ENCODE measurements at places on chromosomes 2 and 18.
A peak's percentile ranks its signal among the peaks of the same experiment; 100 is the strongest.

DNA sequence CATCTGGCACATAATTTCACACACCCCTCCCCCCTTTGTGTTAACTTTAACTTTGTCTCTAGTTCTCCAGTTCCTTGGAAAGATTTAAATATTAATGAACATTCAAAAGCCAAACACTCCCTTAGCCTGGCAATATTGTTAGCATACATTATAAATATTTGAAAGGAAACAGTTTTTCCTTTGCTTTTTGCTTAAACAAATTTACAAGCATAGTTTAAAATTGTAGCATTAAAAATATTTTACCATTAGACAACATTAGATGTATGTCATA is 113.1 kb upstream of the SLC38A11 start:
- no peak for DNase-seq

- DNase-seq = no peak
These were observed 31.3 kb upstream of the RAPGEF4 start for GRCh38 chr2:172704072-172704936.

- no peak for DNase-seq
These were observed 181.0 kb upstream of the HNRNPA3 start for GRCh38 chr2:177031438-177032180.

GRCh38 chr18:37986665-37987064 is 421.1 kb upstream of the CELF4 start:
- DNase-seq = no peak

GRCh38 chr2:62340994-62341484 is 145.1 kb downstream of the B3GNT2 start:
- peak; percentile 46 for DNase-seq

DNA sequence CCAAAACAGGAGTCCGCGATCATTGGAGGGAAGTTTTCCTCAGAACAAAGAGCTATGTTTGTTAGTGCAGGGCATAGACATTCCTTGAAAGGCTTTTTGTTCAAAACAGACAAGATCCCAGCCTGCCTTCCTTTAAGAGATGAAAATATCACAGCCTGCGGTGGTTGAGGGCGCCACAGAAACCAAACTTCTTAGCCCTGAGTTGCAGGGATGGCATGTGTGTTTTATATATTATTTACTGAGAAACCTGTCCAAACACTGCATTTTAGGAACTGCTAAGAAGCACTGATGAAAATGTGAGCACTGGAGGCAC is 57.5 kb upstream of the TMEM178A start:
- DNase-seq = no peak

GRCh38 chr18:75041586-75041985 is 167.4 kb downstream of the PTGR3 start:
- no peak for DNase-seq

DNA sequence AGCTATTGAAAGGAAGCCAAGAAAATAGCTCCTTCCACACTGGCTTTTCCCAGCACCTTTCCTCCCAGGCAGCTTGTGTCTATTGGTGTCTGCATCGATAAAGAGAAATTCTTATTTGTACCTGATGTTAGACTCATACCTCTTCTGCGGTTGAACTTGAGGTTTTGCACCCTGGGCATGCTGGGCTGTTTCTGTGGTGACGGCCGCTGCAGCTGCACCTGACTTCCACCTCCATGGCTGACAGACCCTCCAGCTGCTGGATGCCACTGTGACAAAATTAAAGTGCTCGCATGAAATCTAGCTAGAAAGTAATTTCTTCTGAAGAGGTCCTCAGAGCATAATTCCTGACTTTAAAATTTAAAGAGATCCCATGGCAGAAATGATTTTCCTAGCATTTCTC is 6.6 kb downstream of the FECH start:
- no peak for DNase-seq

DNA sequence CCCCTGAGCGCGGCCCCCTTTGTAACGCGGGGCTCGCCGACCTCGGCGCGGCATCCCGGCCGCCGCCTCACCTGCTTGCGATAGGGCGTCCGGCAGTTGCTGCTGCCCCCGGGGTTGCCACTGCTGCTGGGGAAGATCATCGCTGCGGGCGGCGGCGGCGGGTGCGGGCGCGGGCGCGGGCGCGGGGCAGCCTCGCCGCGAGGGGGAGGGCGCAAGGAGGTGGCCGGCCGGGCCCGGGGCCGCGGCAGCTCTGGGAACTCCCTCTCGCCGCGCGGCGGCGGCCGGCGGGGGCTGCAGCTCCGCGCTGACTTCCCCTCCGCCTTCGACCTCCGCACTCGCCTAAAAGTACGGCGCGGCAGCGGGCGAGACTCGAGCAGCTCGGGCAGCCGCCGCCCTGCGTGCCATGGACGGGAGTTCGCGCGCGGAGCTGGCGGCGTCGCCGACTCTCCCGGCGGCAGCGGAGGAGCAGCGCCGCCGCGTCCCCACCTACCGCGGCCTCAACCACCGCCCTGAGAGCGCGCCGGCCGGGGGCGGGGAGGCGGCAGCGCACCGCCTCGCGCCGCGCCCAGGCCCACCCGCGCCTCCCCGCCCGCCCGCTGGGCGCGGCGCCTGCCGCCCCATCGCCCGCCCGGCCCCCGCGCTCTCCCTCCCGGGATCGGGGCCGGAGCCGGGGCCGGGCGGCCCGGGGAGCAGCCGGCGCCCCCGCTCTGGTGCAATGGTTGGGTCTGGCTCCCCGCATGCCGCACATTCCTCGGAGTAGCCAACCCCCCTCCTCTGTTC is 86.0 kb downstream of the RBMS1 start:
- no peak for DNase-seq

- no peak for DNase-seq
These were observed 562.1 kb downstream of the NRXN1 start for GRCh38 chr2:50469784-50470183.

GRCh38 chr2:121804340-121804739 is 48.9 kb downstream of the TSN start:
- DNase-seq = no peak

DNA sequence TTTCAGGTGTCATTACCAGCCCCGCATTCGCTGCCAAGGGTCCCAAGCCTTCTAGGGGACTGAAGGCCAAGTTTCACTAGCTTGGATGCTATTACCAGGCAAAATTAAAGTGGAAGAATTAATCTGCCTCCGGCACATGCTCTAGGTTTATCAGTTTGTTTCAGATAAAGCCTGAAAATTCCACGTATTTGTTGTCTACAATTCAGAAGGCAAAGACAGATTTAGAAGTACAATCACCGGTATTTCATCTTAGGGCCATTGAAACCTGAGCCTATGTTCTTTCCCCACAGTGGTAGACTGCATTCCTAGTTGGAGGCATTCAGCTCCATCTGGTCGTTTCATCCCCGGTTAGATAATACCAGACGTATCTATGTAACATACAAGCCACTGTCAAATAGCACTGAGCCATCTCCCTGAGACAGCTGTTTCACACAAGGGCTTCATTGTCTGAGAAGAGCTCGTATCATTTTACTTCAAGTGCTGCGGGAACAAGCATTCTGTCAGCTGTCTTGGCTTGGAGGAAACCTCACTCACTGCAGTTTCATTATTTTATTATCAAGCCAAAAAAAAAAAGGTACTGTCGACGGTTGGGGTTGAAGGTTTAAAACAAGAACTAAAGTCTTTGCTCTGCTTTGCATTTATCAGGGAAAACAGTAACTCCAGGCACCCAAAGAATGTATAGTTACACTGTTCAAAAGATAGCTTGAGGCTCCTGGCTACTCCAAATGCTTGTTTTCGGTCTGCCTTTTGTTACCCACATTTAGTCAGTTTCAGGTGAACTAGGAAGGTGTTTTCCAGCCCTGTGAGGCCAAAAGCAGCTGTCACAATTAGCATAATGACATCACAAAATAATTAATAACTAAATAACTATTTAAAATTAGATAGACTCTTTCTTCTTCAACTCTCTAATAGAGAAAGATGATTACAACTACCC is 76.7 kb downstream of the TGIF1 start:
- DNase-seq = no peak

GRCh38 chr2:101823347-101823791 is 125.9 kb downstream of the MAP4K4 start:
- DNase-seq = peak; percentile 21

GRCh38 chr2:45169339-45170190 is 160.3 kb upstream of the SIX2 start:
- DNase-seq = no peak

GRCh38 chr2:189142893-189143759 is 36.4 kb downstream of the COL5A2 start:
- DNase-seq = peak; percentile 25

GRCh38 chr2:216339456-216340279 is 32.6 kb downstream of the MARCHF4 start:
- no peak for DNase-seq

GRCh38 chr2:119366161-119366648 is 429 bp downstream of the C2orf76 start:
- DNase-seq = no peak

DNA sequence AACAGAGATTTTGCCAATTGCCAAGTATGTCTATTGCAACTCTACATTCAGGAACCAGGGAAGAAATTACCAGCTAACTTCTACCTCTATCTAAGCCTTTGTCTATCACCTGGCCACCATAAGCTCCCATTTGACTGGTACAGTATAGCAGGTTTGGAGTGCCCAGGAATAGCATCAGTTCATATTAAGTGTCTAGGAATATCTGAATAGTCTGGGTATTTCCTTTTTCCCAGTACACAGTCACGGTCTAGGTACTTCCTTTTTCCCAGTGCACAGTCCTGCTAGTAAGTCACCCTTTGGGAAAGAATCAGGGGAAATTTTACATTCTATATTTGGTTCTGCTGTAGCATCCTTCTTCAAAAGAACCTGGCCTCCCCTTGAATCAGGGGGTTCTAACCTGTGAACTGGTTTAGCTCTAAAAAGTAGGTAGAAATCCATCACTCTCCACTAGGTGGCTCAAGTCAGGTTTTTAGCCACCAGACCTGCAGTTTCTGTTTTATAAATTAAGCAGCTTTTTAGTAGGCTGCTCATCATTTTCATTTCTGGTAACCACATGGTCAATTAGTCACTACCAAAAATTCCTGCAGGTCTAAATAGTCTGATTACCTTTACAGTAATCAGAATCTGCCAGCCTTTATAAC is 49.3 kb upstream of the DNAJC10 start:
- no peak for DNase-seq

Measured in GM12864 (cell line).